Mesenchymal stem cell (in vitro differentiated cells and primary cell): ENCODE measurements at places on chromosomes 7 and 10.

GRCh38 chr10:111481866-111482265, 405.0 kb downstream of the ADRA2A start:
- no peak for DNase-seq
- no peaks in the 10 kb centered on the region for H3K36me3 ChIP-seq
- H3K27ac ChIP-seq, result no peak overlapping the region
- H3K4me1 ChIP-seq, result no peaks in the 10 kb centered on the region
- no peaks in the 10 kb centered on the region for H3K27me3 ChIP-seq

GRCh38 chr10:61882621-61883370, 18.7 kb upstream of the ARID5B start:
- no peak overlapping the region for H3K4me3 ChIP-seq
- no peak for DNase-seq
- H3K36me3 ChIP-seq, result no peaks in the 10 kb centered on the region
- no peaks in the 10 kb centered on the region for H3K27me3 ChIP-seq
- H3K4me1 ChIP-seq, result no peaks in the 10 kb centered on the region
- no peak overlapping the region for H3K27ac ChIP-seq

DNA sequence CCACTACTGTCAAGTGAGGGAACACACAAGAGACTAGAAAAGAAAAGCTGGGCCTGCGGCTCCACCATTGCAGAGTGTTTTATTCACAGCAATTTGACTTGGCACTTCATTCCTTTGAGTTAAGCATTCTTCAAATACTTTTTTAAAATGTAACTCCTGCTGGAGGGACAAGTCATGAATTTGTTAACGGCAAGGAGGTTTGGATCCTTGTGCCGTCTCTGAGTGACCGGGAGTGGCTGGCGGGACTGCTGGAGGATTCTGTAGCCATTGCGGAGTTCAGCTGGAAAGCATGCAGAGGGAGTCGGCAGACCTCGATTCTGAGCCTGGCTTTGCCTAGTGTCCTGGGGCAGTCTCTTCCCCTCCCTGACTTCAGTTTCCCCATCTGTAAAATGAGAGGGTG, 9.8 kb downstream of the HSPA12A start:
- peak overlapping the region; percentile 67 for H3K27ac ChIP-seq
- no peaks in the 10 kb centered on the region for H3K27me3 ChIP-seq
- peaks cover 28% of the 10 kb centered on the region for H3K36me3 ChIP-seq
- peaks cover 39% of the 10 kb centered on the region for H3K4me1 ChIP-seq
- H3K4me3 ChIP-seq, result no peak overlapping the region

- DNase-seq, result no peak
- H3K27me3 ChIP-seq, result no peaks in the 10 kb centered on the region
- H3K27ac ChIP-seq, result no peak overlapping the region
These were observed 90.4 kb upstream of the MYO3A start for GRCh38 chr10:25843551-25844170.

DNA sequence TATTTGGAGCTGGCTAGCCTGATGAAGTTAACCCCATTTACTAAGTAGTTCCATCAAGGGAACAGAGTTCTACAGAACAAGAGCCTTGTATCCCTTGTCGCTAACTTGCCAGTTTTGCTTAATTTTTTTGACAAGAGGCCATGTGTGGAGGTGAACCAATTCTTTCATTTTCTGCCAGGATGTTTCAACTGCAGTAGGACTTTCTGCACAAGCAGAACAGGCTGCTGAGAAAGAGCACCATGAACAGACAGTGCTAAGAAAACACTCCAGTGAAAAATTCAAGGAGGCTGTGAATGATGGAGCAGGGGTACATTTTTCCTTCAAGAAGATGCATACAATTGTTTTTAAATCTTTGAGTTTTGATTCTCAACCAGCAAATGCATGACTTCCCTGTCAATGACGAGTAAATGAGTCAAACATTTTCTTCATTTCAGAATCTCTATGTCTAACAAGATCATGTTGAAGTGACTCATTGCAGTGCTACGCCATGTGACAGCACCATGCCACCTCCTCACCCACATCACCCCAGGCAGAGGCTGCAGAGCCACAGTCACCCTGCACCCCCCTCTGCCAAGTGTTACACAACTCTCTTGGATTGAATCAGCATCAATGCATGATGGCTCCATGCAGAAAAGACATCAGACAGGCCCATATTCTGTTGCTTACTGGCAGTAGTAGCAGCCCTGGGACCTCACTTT, 193.1 kb downstream of the COBL start:
- DNase-seq, result peak; percentile 38
- H3K27ac ChIP-seq, result peak overlapping the region; percentile 44
- no peak overlapping the region for H3K4me3 ChIP-seq
- peaks cover 5% of the 10 kb centered on the region for H3K4me1 ChIP-seq
- no peaks in the 10 kb centered on the region for H3K36me3 ChIP-seq
- H3K27me3 ChIP-seq, result no peaks in the 10 kb centered on the region

GRCh38 chr10:131973160-131973951, 8.4 kb downstream of the BNIP3 start:
- peaks cover 46% of the 10 kb centered on the region for H3K36me3 ChIP-seq
- no peak overlapping the region for H3K27ac ChIP-seq
- H3K4me1 ChIP-seq, result peaks cover 21% of the 10 kb centered on the region
- DNase-seq, result no peak
- peak overlapping the region; percentile 21 for H3K4me3 ChIP-seq
- H3K27me3 ChIP-seq, result no peaks in the 10 kb centered on the region

DNA sequence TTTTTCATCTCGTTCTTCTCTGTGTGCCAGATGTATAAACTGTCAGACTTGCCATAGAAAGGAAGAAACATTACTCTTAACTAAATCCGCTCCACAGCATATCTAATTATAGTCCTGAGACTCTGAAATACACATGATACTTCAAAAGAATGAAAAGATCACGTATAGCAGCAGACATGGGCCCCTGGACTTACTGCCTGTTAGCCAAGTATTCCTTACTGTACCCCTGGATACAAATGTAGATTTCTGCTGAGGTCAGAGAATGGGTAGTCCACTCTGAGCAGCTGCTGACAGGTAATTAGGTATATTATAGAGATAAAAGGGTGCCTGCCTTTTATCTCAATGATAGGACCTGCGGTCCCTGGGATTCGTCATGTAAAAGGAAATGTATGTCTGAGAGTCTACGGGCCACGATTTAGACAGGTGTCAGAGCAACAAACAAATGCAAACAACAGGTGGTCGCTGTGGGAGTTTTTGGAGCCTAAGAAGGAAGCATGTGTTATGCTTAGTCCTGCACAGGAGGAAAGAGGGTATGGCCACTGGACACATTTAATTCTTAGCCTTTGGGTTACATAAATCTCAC, 69.4 kb downstream of the VOPP1 start:
- H3K27me3 ChIP-seq, result no peaks in the 10 kb centered on the region
- H3K36me3 ChIP-seq, result peaks cover 23% of the 10 kb centered on the region
- H3K4me3 ChIP-seq, result no peak overlapping the region
- DNase-seq, result no peak

GRCh38 chr7:84113906-84114850, 80.4 kb downstream of the SEMA3A start:
- H3K4me3 ChIP-seq, result no peak overlapping the region
- DNase-seq, result no peak
- no peaks in the 10 kb centered on the region for H3K4me1 ChIP-seq
- H3K27me3 ChIP-seq, result no peaks in the 10 kb centered on the region
- no peak overlapping the region for H3K27ac ChIP-seq

DNA sequence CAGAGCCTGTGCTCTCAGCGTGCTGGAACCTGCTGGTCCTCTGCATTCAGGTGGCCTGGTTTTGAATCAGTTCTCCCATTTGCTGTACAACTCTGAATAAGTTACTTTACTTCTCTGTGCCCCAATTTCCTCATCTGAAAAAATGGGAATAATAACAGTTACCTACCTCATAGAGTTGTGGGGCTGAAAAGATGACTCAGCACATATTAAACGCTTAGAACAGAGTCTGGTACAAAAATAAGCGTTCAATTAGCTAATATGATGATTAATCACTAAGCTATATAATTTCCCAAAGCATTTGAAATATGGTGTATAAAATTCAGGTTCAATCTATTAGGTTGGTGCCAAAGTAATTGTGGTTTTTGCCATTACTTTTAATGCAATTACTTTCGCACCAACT, 259.1 kb downstream of the PRPF18 start:
- DNase-seq, result no peak
- H3K27me3 ChIP-seq, result no peaks in the 10 kb centered on the region
- H3K4me1 ChIP-seq, result peaks cover 5% of the 10 kb centered on the region
- H3K36me3 ChIP-seq, result peaks cover 8% of the 10 kb centered on the region
